B cell (primary cell): ENCODE measurements at places on chromosomes 4 and X. TPM values are rescaled to one million over a fixed set of nuclear protein-coding genes. Genes with fewer than 3 reads are reported as not detected.

DNA sequence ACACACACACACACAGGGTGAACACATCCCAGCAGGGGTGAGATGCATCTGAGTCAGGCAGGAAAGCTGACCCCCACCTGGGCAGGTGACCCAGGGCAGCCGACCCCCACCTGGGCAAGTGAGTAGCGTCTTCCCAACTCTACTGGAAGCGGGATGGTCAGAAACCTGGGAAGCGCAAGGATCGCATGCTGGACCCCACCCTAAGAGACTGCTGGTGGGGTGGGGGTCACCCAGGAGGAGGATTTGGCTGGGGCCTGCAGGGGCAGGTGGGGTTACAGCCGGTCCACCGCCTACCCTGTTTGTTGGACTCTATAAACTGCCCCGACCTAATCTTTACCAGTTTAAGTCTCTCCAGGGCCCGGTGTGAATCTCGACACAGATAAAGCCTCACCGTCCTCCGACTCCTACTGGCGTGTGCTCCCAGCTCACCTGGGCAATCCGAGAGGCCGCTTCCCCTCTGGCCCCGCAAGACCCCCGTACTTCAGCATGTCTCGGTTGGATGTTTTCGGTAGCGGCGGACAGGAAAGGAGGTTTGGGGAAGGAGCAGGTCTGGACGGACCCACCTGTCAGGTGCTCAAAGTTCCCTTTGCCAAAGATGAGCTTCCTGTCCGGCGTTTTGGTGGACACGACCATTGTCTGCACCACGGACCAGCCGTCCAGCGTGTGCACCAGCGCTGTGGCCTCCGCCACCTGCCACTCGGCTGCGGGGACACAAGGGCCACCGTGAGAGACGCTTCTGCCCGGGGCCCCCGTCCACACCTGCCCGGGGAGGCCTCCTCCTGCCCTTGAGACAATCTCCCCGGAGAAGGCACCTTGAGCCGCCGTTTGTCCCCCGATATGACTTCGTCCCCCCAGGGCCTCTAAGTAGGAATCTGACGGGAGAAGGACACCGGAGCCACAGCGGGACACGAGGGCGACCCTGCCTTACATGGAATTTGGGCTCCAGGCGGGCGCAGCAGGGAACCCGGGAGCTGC lies 2.0 kb downstream of the GTPBP6 start:
- H3K4me1 ChIP-seq, result peaks cover 29% of the 10 kb centered on the region
- no peak for DNase-seq
- H3K27ac ChIP-seq, result no peak overlapping the region
- H3K36me3 ChIP-seq, result peaks cover 34% of the 10 kb centered on the region
- no peaks in the 10 kb centered on the region for H3K27me3 ChIP-seq

DNA sequence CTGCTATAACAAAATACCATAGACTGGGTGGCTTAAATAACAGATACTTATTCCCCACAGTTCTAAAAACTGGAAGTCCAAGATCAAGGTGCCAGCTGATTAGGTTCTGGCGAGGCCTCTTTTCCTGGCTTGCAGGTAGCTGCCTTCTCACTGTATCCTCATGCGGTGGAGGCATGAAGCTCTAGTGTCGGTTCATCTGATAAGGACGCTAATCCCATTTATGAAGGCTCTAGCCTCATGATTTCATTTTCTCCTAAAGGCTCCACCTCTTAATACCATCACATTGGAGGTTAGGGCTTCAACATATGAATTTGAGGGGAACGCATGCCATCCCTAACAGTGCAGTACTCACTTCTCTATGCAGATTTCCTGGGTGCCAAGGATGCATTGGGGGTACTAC lies 57.9 kb upstream of the STIM2 start:
- H3K4me1 ChIP-seq, result peaks cover 14% of the 10 kb centered on the region
- H3K4me3 ChIP-seq, result no peak overlapping the region
- no peaks in the 10 kb centered on the region for H3K36me3 ChIP-seq
- DNase-seq, result no peak
- no peaks in the 10 kb centered on the region for H3K27me3 ChIP-seq
- H3K27ac ChIP-seq, result no peak overlapping the region

GRCh38 chr4:122842984-122843531 lies 16.4 kb downstream of the FGF2 start:
- no peaks in the 10 kb centered on the region for H3K4me1 ChIP-seq
- no peak overlapping the region for H3K27ac ChIP-seq
- no peaks in the 10 kb centered on the region for H3K27me3 ChIP-seq
- no peak overlapping the region for H3K4me3 ChIP-seq
- no peaks in the 10 kb centered on the region for H3K36me3 ChIP-seq

DNA sequence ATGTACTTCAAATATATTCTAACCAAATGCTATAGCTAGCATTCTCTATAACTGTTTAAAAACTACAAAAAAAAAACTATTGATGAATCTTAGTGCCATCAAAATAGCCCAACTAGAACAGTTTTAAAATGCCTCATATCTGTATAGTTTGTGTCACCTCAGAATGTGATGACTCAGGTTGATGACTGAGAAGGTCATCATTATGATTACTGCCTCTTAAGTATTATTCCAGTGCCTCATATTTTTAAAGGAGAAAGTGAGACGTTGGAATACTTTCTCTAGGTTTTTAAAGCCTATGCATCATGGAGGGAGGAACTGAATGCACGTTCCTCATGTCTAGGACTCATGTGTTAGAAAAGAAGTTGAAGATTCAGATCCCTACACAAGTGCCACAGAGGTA lies 88.2 kb downstream of the TMA16 start:
- H3K27me3 ChIP-seq, result no peaks in the 10 kb centered on the region
- peak overlapping the region; percentile 30 for H3K27ac ChIP-seq
- no peak overlapping the region for H3K4me3 ChIP-seq
- H3K4me1 ChIP-seq, result peaks cover 61% of the 10 kb centered on the region

DNA sequence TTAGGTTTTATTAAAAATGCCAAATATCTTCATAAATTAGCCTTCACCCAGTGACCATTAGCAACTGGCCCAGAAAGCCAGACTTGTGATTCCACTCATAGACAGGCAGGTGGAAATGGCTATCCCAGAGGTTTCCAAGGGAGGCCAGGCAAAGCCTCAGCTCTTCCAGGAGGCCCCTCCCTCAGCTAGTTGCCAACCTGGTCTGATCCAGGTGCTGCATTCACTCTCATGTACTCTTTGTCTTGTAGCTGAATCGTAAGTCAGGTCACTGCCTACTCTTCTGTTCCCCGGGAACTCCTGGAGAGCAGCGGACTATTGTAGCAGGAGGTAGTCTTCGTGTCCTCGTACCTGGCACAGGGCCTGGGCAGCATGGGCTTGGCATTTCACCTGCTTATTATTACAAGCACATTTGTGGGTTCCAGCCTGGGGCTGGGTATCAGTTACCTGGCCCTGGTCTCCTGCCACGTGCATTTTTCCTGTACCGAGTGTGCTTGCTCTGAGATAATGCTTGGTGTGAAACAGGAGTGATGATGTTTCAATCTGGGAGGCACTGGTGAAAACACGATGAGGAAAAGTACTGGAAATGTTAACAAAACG lies 101.6 kb downstream of the FAM193A start:
- H3K4me1 ChIP-seq, result no peaks in the 10 kb centered on the region
- H3K4me3 ChIP-seq, result no peak overlapping the region
- H3K27ac ChIP-seq, result no peak overlapping the region

- H3K36me3 ChIP-seq, result no peaks in the 10 kb centered on the region
- peaks cover 9% of the 10 kb centered on the region for H3K4me1 ChIP-seq
- H3K27me3 ChIP-seq, result no peaks in the 10 kb centered on the region
- no peak for DNase-seq
- no peak overlapping the region for H3K27ac ChIP-seq
These were observed 40.3 kb downstream of the PPM1K start for GRCh38 chr4:88244056-88244455.

DNA sequence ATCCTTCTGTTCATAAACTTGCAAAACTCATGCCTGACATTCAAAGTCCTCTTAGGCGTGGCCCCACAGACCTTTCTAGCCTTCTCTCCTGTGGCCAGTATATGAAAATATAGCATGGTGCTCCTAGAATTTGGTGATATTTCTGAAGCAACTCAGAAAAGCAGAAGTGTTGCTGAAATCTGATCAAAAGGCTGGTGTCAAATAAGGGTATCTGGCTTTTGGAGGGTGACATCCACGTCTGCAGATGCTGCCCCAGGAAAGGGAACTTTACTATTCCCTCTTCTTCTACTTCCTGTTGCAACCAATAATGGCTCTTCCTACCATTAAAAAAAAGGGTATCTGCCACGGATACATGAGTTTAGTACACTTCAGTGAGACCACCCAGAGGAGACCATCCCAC lies 83.9 kb upstream of the RPS6KA3 start:
- H3K27me3 ChIP-seq, result no peaks in the 10 kb centered on the region
- no peak overlapping the region for H3K4me3 ChIP-seq
- H3K36me3 ChIP-seq, result no peaks in the 10 kb centered on the region
- no peaks in the 10 kb centered on the region for H3K4me1 ChIP-seq
- no peak overlapping the region for H3K27ac ChIP-seq
- DNase-seq, result no peak

DNA sequence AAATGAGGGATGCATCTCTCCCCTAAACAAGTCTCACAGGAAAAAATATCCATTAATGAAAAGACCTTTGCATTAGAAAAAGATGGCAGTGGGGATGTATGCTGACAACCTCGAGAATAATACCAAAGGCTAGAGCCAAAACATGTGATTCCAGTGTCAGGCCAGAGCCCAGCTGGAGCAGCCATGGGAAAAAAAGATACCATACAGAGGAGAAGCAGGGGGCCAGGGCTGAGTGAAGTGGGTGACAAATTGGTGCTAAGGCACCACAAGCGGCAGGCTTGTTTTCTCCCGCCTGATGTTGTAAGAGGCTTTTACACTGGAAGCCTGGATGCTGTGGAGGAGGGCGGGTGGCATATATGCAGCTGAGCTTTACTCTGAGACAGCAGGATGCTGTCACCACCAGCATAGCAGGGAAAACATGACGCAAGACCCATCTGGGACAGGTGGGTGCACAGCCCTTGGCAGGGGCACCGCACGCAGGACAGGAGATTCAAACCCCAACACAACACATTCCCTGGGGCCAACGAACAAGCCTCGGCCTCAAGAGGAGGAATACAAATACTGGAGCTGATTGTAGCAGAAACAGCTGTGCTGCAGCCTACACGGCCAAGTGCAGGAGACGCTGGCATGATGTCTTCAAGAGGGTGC lies 91.9 kb downstream of the TSPAN5 start:
- H3K4me1 ChIP-seq, result no peaks in the 10 kb centered on the region
- H3K27ac ChIP-seq, result no peak overlapping the region
- H3K27me3 ChIP-seq, result no peaks in the 10 kb centered on the region
- H3K4me3 ChIP-seq, result no peak overlapping the region
- no peaks in the 10 kb centered on the region for H3K36me3 ChIP-seq

- no peak overlapping the region for H3K4me3 ChIP-seq
- no peak overlapping the region for H3K27ac ChIP-seq
- no peaks in the 10 kb centered on the region for H3K27me3 ChIP-seq
- H3K36me3 ChIP-seq, result no peaks in the 10 kb centered on the region
These were observed 174.0 kb upstream of the PRPS2 start for GRCh38 chrX:12617241-12617640.

DNA sequence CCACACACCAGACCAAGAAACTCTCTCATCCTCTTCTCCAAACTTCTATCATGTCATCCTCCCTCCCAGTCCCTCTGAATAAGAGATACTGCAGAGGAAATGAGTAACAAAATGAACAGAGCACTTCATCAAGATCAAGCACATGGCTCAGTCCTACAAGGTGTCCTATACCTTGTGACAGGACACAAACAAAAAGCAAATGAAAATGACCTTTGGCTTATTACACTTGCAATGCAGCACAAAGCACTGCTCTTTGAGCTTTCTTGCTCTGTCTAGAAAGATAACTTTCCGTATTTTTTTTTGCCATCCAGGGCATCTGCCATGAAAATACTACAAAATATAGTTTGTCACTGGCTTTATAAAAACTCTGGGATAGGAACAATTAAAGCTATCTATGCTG lies 402.7 kb downstream of the HNRNPD start:
- no peaks in the 10 kb centered on the region for H3K27me3 ChIP-seq
- H3K27ac ChIP-seq, result no peak overlapping the region
- DNase-seq, result no peak
- H3K4me3 ChIP-seq, result no peak overlapping the region

GRCh38 chrX:129193357-129193756 lies 329.9 kb downstream of the SMARCA1 start:
- no peaks in the 10 kb centered on the region for H3K36me3 ChIP-seq
- DNase-seq, result no peak
- no peak overlapping the region for H3K4me3 ChIP-seq
- H3K27me3 ChIP-seq, result no peaks in the 10 kb centered on the region
- no peaks in the 10 kb centered on the region for H3K4me1 ChIP-seq

GRCh38 chr4:99968330-99968729 lies 18.3 kb upstream of the H2AZ1 start:
- H3K4me1 ChIP-seq, result no peaks in the 10 kb centered on the region
- H3K27ac ChIP-seq, result no peak overlapping the region
- no peak for DNase-seq
- peaks cover 2% of the 10 kb centered on the region for H3K27me3 ChIP-seq

DNA sequence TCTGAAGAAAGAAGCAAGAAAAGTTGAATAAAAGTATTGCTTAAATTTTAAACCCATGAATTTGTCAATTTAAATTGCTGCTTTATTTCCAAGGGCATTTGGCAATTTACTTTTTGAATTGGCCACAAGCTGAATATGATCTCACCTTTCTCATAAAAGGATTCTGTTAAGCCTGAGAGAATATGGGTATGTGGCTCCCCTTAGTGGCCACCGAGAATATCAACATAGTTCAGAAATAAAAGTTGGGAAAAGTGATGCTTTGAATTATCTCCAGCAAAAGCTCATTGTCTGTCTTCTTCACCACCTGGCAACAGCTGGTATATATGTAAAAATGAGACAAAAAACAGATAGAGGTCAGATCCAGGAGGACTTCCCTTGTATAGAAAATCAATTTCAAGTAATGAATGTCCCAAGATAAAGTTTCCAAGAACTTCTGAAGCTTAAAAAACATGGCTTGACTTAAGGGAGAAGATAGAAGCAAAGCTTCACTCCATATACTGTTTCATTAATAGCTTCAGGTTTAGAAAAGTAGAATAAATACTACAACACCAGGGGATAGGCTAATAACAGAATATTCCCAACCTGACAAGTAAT lies 290.7 kb upstream of the FAM241A start:
- H3K27ac ChIP-seq, result no peak overlapping the region
- H3K27me3 ChIP-seq, result no peaks in the 10 kb centered on the region
- peak; percentile 5 for DNase-seq
- no peaks in the 10 kb centered on the region for H3K36me3 ChIP-seq

- no peaks in the 10 kb centered on the region for H3K36me3 ChIP-seq
- no peak overlapping the region for H3K4me3 ChIP-seq
- H3K4me1 ChIP-seq, result no peaks in the 10 kb centered on the region
- H3K27me3 ChIP-seq, result no peaks in the 10 kb centered on the region
These were observed 46.3 kb downstream of the ALPK1 start for GRCh38 chr4:112343330-112344080.

DNA sequence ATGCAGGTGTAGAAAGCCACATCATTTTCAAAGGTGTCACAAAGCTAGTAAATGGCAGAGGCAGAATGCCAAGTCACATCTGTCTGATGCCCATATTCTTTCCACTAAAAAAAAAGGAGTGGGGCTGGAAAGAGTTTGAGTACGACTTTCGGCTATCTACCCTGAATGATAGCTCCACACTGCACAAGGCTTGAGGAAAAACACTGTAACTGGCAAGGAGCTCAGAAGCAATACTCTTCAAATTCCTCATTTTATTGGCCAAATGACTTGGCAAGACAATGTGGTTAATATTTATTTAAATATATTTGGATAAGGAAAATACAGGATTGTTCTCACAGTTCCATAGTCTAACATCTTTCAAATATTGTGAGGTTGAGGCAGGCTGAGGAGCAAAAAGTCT lies 5.4 kb upstream of the ADH1C start:
- H3K27ac ChIP-seq, result no peak overlapping the region
- no peak for DNase-seq
- no peaks in the 10 kb centered on the region for H3K36me3 ChIP-seq
- no peaks in the 10 kb centered on the region for H3K4me1 ChIP-seq
- no peak overlapping the region for H3K4me3 ChIP-seq
- no peaks in the 10 kb centered on the region for H3K27me3 ChIP-seq

Gene GC
- not detected in 2 replicates for polyA plus RNA-seq

Gene SPANXN4
- not detected in 2 replicates for polyA plus RNA-seq

Gene HNRNPDL
- polyA plus RNA-seq, result 296 and 674 TPM in 2 replicates

Gene XKRX
- 4.0 and 4.6 TPM in 2 replicates for polyA plus RNA-seq
